NCI-H510A treated with DMSO at 0.1 percent for 48 hours (cell line): ENCODE measurements at places on chromosomes 3 and 15.

GRCh38 chr3:68274286-68274685, 619.9 kb upstream of the SUCLG2 start:
- DNase-seq: no peak

DNA sequence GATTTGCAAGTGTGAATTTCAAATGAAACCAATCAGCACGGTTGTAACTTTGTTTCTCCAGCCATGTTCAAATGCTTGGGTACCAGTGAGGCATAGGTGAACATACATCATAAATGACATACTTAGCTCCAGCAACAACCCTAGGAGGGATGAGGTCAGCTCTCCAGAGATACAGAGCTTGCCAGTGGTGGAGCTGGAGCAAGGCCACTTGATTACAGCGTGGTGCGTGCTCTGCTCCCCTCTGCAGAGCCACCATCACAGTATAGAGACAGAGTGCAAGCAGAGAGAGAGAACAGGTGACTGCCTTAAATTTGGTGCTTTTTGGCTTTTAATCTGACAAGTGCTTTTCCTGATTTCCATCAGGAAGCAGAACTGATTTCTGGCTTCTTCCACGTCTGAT, 275.1 kb downstream of the PDZRN3 start:
- DNase-seq: no peak

GRCh38 chr3:70840106-70840870, 527.9 kb upstream of the MDFIC2 start:
- DNase-seq: no peak

DNA sequence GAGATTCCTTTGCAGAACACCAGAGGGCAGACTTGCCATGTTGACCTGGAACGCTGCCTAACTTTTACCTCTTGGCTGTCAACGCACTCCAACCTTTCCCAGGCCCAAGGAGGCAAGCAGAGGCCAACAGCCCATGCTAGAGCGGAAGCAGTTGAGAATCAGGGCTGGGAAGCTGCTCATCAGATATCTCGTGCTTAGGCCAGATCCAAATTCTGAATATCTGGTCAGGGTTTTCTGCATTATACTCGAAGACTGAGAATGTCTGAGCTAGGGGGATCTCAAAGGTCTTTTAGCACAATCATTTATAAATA, 2.5 kb downstream of the XIRP1 start:
- DNase-seq: peak; percentile 82

GRCh38 chr15:47843124-47843663, 125.9 kb downstream of the SEMA6D start:
- no peak for DNase-seq

DNA sequence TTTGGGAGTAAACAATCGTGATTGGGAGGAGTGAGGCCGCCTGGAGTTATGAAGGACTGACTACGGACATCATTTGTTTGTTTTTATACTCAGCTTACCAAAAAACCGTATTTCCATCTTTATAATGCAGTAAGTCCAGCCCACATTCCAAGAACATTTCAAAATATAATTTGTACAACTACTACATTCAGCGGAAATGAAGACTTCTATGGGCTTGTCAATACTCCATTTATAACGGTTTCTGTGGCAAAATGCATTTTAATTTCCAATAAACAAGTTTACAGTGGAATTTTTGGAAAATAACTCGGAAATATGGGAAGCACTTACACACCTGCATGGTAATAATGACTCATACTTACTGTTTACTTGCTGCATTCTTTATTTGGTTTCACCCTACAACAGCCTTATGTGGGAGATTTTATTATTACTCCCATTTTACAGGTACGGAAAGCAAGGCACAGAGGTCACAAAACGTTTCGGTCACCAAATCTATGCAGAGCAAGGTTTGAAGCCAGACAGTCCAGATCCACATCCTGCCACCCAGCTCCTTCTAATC, 62.3 kb downstream of the LDHAL6B start:
- DNase-seq: no peak

DNA sequence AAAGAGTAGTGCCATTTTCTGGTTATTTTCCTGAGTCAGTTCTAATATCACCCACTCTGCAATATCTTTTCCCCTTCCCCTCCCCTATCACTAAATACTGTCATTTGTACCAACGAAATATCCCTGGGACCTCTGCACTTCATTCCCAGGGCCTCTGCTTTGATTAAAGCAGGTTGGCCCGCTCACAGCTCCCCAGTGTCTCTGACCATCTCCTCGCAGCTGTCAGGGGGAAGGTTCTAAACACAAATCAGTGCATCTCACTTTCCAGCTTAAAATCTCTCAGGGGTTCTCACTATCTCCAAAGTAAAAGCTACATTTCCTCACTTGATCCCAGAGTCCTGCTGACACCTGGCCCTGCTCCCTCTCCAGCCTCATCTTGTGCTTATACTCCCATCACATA, 28.1 kb upstream of the SLC35G2 start:
- DNase-seq: no peak

DNA sequence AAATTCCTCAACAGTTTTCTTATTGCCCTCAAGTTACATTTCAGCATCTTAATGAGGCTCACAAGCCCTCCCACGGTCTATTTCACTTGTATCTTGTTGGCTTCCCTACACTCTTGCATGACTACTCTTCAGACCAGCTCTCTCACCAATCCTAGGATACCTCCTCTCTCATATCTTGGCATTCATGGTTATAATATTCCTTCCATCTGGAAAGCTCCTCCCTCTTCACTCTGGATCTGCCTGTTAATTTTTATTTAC, 8.5 kb upstream of the CCDC80 start:
- DNase-seq: no peak

- no peak for DNase-seq
Measured at GRCh38 chr3:152713989-152714388, 120.9 kb upstream of the P2RY1 start.

GRCh38 chr15:74795966-74796625, 14.2 kb downstream of the CSK start:
- no peak for DNase-seq

- DNase-seq: no peak
Measured at GRCh38 chr3:111882194-111882593, 23.1 kb downstream of the PHLDB2 start.

DNA sequence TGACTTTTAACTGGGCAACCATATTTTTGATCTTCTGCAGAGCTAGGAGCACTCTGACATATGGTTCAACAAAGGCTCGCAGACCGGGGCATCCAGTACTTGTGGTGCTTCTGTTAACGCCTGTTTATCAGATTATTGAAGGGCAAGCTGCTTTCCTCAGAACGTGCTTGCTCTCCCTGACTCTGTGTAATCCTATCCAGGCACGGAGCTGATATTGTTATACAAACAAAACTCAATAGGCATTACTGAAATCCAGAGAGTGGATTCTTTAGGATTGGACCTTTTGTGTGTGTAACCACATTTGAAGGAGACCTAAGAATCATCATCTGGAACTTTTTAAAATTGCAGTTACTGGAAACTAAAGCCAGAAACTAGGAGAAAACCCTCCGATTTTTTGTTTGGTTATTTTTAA, 246.5 kb downstream of the PTPRG start:
- peak; percentile 50 for DNase-seq

- no peak for DNase-seq
Measured at GRCh38 chr3:194572944-194573491, 60.2 kb downstream of the TMEM44 start.

GRCh38 chr3:44648564-44649229, at the start of gene ZNF35:
ZNF35 (plus strand) TSS chr3:44648732; CDS start chr3:44651068, 2,336 bp downstream.
- peak; percentile 35 for DNase-seq

DNA sequence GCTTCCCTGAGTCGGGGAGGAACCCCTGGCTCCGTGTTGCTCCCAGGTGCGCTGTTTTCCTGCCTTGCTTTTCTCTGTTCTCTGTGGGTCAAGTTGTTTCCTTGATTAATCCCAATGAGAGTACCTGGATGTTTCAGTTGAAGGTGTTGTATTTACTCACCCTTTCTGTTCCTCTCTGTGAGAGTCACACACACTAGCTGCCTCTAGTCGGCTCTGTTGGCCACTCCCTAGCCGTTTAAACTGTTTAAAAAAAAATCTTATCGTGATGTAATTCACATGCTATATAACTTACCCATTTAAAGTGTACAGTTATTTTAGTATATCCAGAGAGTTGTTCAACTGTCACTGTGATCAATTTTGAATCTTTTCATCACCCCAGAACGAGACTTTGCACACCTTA, 74.0 kb downstream of the AKAP13 start:
- DNase-seq: no peak

GRCh38 chr15:74758736-74759135, 10.1 kb downstream of the CYP1A2 start:
- DNase-seq: no peak

GRCh38 chr3:158718490-158719170, 13.6 kb downstream of the RARRES1 start:
- DNase-seq: no peak

- no peak for DNase-seq
Measured at GRCh38 chr15:26807517-26808427, 34.9 kb upstream of the GABRB3 start.

DNA sequence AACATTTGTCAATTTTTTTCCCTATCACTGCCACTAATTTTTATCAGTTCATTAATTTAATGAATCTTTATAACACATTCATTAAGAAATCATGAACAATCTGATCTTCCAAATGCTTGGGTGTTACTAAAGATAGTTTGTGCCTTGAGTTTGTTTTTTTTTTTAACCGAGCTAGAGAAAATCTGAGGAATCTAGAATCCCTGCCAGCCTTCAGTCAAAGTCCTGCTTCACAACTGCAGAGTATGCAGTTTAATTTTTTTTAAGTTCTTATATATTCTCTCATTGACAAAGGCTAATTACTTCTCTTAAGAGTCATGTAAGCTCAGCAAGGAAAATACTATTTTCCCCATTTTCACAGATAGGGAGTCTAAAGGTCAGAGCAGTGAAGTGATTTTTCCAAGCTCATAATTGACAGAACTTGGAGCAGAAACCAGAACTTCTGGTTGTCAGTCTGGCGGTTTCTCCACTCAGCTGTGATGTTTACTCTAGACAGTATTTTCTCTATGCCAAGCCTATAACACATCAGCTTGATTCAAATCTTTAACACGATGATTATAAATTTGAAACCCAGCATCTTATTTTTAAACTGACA, 55.7 kb downstream of the TNIK start:
- no peak for DNase-seq

- DNase-seq: peak; percentile 17
Measured at GRCh38 chr15:44738340-44738984, 2.1 kb downstream of the TRIM69 start.

DNA sequence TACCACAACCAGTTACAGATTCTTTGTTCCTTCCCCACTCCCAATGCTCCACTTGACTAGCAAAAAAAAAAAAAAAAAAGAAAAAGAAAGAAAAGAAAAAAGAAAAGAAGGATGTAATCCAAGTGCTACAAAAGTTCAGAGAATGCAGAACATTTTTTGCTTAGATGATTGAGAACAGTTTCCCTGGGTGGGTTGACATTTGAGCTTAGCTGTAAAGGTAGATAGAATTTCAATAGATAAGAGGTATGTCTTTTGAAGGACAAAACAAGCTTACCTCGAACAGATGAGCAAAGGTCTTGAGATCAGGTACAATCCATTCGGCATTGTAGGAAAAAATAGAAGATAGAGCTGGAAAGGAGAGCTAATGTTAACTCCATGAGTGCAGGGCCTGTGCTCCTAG, 344.6 kb upstream of the NECTIN3 start:
- DNase-seq: no peak

GRCh38 chr15:28456476-28457395, 76.0 kb downstream of the GOLGA8G start:
- no peak for DNase-seq

DNA sequence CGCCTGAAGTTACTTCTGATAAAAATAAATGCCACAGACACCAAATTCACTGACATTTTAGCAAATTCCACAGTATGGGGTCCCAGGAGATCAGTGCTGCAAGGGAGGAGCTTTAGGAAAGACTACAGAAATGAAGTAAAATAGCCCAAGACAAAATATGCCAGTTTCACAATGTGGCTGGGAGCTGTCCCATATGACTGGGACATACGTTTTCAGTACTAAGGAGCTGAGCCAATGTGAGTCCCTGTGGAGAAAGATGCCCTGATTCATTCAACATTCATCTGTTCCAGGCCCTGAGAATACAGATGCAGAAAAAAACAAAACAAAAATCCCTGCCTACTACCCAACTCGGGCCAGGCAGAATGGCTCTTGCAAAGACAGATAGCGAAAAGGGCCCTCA, 63.4 kb upstream of the FAM174B start:
- no peak for DNase-seq

- DNase-seq: no peak
Measured at GRCh38 chr15:79290642-79291275, 8.2 kb downstream of the ANKRD34C start.

- no peak for DNase-seq
Measured at GRCh38 chr3:179955809-179956208, 80.9 kb downstream of the PEX5L start.
